Central memory CD4-positive, alpha-beta T cell (primary cell): ENCODE measurements at places on chromosomes 6 and 20.

DNA sequence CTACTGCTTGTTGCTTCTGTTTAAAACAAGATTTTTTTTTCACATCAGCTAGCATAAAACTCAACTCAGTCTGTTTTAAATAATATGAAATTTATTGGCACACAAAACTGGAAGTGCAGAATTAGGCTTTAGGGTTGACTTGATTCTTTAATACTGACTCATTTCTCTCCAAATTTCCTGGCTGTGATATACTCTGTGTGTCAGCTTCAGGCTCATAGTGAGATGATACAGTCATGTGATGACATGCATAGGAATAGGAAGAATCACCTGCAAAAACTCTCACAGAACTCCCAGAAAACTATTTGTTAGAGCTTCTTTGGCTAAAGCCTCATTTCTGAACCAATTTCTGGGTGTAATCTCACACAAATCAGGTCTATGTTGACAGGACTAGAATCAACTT, 1068.0 kb upstream of the EPHA7 start:
- no peak for DNase-seq

DNA sequence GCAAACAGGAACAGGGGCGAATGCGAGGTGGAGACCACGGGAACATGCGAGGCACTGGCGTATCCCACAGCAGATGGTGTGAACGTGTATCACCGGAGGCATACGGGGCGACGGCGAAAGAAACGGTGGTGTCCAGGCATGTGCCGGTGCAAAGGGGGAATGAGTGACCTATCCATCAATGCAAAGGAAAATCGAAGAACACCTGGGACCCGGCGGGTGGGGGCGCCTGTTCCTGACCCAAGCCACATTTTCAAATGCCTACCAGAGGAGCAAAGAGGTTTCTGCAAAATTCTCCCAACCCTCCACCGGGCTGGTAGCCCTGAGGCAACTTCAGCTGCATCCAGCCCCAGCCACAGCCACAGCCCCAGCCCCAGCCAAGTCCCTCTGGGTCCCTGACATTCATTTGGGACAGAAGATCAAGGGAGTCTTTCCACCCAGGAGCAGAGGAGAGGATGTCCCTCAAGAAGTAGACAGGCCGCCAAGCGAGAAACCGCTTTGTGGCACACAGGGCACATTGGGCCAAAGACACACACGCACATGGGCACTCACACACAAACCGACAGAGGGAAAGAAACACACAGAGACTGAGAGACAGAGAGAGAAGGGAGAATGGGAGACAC, 164.0 kb upstream of the ZNF337 start:
- DNase-seq: no peak

GRCh38 chr20:2709205-2709981, 16.8 kb downstream of the EBF4 start:
- no peak for DNase-seq

DNA sequence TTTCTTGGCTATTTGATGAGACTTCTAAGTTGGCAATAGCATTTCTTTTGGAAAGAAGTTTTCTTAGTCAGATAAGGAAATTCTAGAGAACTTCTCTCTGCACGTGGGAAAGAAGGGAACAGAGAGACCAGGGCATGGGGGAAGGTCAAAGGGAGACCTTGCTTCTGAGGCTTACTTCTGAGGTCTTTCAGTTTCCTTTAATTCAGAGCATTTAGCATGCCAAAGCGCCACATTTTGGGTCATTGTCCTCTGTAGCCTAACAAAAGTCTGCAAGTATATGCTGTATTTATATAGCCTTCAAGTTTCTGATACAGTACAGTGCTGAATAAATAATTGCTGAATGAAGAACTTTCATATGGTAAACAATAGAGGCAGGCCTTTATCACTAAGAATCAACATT, 95.6 kb downstream of the SAMD3 start:
- DNase-seq: no peak

DNA sequence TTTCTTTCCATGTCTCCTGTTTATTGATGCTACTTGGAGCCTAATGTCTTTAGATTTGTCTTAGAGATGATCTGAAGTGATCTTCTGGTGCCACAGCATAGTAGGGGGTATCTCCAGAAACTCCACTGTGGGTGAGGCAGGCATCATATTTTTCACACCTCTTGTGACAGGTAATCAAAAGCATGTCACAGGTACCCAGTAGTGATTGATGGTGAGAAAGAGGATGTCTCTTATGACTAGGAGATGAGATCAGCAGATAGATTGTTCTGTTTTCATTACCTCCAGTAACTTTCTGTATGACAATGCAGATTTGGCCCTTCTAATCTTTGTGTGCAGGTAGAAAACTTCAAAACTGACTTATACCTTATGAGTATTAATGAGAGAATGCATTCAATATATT, 13.5 kb downstream of the NCOA7 start:
- DNase-seq: peak; percentile 43

DNA sequence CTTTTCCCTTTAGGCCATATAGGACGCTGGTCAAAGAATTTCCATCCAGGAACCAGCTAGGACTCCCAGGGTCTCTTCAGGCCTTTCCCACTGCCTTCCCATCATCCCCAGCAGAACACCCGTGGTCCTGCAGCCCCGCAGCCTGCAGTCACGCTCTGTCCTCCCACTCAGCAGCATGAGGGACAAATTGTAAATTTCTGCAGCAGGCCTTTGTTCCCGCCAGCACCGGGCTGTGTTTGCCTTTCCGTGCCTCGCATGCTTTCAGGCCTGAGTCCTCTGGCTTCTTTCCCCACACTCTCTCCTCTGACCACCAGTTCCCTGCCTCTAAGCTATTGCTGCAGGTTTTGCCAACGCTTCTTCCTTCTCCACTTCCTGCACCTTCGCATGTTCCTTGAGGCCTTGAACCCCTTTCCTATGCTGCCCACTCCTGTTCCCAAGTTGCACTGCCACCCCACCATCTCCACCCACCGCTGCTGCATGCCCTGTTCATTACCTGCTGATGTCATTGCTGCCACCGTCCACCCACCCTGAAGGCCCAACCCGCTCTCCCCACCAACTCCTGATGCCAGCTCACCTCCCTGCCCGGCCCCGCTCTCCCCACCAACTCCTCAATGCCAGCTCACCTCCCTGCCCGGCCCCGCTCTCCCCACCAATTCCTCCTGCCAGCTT, 49.8 kb downstream of the RNASET2 start:
- no peak for DNase-seq

- no peak for DNase-seq
These were observed 700.7 kb downstream of the EPM2A start for GRCh38 chr6:145034664-145035063.

- DNase-seq: no peak
These were observed 165.9 kb upstream of the ATXN1 start for GRCh38 chr6:16927205-16927604.

DNA sequence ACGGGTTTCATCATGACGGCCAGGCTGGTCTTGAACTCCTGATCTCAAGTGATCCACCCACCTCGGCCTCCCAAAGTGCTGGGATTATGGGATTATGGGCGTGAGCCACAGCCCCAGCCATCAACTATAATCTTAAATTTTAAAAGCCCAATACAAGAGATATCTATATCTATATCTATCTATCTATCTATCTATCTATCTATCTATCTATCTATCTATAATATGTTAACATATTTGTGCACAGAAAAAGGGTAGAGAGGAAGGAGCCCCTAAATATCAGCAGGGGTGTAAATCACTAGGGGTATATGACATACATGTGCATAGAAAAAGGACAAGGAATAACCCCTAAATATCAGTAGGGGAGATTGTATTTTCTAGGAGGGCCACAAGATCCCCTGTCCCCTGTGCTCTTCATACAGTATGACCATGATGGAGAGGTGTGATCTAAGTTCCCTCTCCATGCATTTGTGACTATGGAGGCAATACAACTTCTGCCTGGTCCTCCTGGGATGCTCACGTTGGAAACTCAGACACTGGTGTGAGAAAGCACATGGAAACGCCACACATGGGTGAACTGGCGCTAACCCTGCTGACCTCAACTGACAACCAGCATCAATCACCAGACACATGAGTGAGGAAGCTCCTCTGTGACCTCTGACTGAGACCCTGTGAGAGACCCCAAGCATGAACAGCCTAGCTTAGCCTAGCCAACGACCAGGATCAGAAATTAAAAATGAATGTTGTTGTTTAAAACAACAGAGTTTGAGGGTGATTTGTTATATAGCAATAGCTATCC, 1.2 kb upstream of the SPATS1 start:
- no peak for DNase-seq

DNA sequence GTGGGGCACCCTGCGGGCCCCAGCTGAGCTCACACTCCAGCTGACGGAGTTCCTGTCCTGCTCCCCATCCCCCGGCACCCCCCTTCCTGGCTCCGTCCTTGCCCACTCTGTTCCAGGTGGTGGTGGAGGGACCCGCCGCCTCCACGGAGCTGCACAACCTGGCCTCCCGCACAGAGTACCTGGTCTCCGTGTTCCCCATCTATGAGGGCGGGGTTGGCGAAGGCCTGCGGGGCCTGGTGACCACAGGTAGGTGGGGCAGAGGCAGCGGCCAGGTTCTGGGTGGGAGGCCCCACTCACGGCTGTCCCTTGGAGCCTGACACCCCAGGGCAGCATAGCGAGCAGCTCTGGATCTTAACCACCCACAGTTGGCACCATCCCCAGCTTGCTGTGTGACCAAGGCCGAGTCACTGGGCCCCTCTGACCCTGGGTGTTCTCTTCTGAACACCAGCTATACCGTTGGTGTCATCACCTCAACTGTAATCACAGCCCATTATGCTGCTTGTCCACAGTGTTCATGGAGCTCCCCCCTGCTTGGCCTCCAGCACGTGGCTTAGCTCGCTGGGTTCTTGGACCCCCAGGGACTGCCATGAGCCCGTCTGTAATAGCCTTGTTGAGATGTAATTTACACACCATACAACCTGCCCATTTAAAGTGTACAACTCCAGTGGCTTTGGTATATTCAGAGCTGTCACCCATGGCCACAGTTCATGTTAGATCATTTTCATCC, 17.4 kb downstream of the COL20A1 start:
- DNase-seq: no peak

GRCh38 chr6:28606424-28607391, 81.0 kb downstream of the GPX5 start:
- peak; percentile 12 for DNase-seq

- no peak for DNase-seq
These were observed 1.2 kb downstream of the TCFL5 start for GRCh38 chr20:62860391-62860923.

GRCh38 chr20:17617212-17617867, 47.5 kb downstream of the DSTN start:
- peak; percentile 21 for DNase-seq

- no peak for DNase-seq
These were observed 151.3 kb downstream of the FARS2 start for GRCh38 chr6:5412663-5413062.

- no peak for DNase-seq
These were observed 7.4 kb downstream of the SENP6 start for GRCh38 chr6:75608956-75609533.

- DNase-seq: no peak
These were observed 5.9 kb upstream of the HMGA1 start for GRCh38 chr6:34230653-34231371.

GRCh38 chr6:85344996-85345395, 104.9 kb upstream of the NT5E start:
- no peak for DNase-seq

DNA sequence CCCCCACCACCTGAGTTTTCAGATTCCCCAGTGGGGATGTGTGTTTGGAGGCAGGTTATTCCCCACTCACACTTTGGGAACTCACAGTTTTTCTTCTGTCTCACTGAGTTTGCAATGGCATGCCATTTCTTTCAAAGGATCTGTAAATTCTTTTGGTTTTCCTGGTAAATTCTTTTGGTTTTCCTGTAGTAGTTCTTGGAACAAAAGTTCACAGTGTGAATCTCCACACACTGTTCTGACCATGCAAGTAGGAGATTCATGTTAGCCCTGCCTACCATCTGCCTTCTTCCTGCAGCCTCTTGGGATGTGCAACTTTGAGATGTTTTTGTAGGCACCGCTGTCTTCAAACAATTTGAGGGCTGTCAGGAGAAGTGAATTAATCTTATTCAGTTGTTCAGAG, 165.6 kb upstream of the OGFRL1 start:
- no peak for DNase-seq

- DNase-seq: no peak
These were observed 105.6 kb upstream of the NXT1 start for GRCh38 chr20:23244916-23245552.

GRCh38 chr6:135972150-135972549, 120.6 kb downstream of the PDE7B start:
- no peak for DNase-seq

DNA sequence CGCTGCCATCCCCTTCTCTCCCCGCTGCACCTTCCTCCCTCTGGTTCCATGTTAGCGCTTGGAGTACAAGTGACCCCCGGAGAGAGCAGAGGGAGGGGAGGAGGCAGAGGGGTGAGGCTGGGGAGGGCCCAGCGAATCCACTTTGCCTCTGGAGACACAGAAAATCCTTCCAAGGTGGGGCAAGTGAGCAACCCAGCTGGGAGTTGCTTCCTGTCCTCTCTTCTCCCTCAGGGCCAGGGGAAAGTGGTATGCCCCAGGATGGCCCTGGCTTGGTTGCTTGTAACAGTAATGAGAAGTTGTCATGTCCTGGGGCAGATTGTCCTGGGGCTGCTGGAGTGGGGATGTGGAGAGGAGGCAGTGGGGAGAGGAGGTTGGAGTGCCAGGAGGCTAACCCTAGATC, 691 bp upstream of the ANGPT4 start:
- DNase-seq: no peak

GRCh38 chr20:63123331-63123741, 92.6 kb downstream of the YTHDF1 start:
- no peak for DNase-seq

DNA sequence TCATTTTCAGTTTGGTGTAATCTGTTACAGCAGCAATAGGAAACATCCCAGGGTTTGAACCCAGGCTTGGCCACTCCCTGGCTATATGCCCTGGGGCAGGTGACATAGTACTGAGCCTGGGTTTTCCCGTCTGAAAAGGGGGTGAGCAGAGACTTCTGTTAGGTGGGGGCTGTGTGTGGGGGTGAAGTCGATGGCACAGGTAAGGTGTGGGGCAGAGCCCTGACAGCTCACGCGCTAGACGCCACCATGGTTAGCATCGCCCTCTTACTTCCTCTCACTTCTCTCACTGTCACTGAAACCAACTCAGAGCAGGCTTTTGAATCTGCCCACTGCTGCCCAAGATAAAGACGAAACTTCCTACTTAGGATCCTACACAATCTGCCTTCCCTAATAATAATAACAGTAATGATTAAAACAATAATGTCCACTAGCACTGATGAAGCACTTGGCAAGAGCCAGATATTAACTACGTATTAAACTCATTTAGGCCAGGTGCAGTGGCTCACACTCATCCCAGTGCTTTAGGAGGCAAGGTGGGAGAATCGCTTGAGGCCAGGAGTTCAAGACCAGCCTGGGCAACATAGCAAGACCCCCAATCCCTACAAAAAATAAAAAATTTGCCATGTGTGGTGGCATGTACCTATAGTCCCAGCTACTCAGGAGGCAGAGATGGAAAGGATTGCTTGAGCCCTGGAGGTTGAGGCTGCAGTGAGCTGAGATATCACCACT, 117.9 kb upstream of the PTPN1 start:
- no peak for DNase-seq

DNA sequence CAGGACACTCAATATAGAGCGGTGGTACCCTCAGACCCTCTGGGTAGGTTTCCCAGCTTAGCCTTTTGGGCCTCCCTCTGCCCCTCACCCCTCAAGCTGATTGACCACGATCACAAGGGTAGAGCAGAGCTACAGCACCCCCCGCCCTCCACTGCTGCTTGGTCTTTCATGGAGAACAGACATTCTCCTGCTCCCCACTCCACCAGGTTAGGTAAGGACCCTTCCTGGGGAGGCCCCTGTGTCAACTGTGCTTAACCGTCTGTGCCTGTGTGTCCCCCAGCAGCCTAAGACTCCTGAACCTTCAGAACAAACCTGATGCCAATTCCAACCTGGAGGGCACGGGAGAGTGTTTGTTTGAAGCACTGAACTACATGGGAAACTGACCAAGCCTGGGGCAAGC, 11.8 kb downstream of the MYH7B start:
- no peak for DNase-seq
